ENCODE measurements at places on chromosomes 2 and 18.

DNA sequence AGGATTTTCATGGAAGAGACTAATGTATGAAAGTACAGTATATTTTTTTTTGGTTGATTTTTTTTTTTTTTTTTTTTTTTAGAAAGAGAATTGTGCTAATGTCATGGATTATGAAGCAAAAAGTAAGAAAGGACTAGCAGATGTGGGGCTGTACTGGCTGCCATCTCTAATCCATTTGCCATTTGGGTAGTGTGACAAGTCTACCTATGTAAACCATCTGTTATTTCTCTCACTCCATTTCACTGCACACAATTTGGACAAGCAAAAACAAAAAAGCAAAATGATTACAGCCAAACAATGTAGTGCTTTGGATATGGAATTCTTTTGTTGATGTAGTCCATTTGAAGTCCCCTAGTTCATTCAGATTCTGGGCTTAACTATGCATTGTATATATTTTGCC is 1355.4 kb downstream of the LRP1B start:
- no peak for DNase-seq

DNA sequence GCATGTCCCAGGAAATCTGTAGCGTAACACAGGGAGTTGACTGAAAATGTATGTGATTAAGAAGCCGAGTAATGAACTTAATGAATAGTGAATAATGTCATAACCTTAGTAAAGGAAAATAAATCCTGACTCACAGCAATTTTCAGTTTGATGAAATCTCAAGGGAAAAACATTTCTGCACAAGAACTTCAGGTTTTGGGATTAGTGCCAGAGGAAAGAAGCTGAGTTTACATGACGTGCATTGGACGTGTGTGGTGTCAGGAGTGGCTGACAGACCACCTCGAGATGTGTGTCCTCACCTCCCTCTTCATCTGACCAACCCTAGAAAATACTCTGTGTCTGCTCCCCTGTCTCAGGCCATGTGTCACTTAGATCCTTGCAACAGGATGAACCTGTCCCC is 39.1 kb downstream of the VWA3B start:
- DNase-seq: no peak

- DNase-seq: no peak
Measured at GRCh38 chr2:118498943-118499342, 348.5 kb downstream of the EN1 start.

- no peak for DNase-seq
Measured at GRCh38 chr2:144559681-144560080, 39.8 kb upstream of the ZEB2 start.

- DNase-seq: no peak
Measured at GRCh38 chr18:79921984-79922965, 29.2 kb downstream of the SLC66A2 start.

GRCh38 chr2:134722728-134723127 is 3.9 kb upstream of the TMEM163 start:
- no peak for DNase-seq

DNA sequence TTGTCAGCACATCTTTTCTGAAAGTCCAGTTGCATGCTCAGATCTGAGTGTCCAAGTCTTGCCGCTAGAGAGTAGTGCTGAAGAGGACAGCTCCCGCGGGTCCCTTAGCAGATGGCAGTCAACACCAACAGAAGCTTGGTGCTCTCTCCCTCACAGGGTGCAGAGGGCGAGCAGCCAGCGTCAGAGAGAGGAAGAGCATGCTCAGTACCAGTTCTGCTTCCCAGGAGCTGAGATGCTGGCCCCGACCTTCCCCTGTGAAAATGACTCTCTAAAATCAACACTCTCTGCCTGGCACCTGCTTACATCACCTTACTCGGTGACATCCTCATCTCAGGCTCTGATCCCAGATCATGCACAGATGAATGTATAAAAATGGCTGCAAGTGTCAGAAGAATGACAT is 86.0 kb upstream of the TWIST2 start:
- DNase-seq: no peak

DNA sequence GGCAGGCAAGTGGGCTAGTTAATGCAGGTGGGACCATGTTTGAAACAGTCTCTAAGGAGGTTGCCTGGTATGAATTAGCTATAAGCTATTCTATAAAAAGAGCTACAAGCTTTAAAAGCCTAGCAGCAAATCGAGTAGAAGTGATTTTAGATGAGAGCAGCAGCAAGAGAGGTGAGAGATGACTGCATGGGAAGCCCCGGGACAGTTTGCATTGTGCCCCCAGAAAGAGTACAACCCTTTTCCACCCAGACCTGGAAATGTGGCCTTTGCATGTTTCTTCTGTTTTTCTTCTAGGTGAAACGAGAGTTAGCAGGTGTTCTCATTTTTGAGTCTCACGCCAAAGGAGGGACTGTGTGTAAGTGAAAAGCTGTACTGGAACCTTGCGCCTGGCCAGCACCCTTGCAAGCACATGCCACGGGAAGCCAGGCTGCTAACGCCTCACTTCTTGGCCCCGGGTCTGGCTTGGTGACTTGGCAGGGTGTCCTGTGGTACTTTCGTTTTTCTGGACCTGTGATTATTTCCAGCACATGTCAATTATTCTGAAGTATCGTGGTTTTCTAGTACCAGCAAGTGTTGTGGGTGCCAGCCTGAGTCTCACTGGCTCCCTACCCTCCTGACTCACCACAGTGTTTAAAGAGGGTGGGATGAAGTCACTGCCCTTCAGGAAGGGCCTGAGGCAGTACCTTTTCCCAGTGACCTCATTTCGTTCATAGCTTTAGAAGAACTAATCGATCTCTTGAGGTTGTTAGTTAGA is 90.3 kb upstream of the MAP3K20 start:
- no peak for DNase-seq

DNA sequence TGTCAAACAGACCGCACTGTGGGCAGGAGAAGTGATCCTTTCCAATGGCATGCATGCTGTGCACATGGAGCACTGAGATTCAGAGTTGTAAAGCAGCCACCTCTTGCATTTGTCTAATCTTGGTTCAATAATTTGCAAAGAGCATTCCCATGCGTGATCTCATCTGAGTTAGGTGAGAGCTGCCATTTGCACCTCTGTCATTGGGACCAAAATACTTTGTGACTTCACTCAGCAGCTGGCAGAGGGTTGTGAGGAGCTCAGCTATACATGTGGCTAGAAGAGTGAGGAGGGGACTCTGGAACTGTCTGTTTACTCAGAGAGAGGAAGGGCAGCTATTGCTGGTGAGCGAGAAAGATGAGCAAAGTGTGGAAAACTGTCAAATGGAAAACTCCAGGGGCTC is 265.1 kb upstream of the TNP1 start:
- DNase-seq: no peak

GRCh38 chr2:13597176-13597575 is 880.4 kb downstream of the TRIB2 start:
- DNase-seq: no peak

DNA sequence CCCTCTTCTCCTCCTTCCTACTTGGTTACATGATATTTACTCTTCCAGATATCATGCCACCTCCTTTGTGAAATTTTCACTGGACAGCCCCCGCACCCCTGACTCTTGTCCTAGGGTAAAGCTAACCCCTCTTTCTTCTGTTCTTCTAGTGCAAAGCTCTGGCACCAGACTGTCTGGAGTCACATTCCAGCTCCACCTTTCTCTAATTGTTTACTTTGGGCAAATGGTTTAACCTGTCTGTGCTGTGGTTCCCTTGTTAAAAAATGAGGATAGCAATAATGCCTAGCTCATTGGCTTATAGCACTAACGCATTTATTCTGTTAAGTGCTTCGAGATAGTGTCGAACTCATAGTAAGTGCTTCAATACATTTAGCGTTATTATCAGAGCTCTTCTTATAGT is 306.2 kb downstream of the ALK start:
- no peak for DNase-seq

DNA sequence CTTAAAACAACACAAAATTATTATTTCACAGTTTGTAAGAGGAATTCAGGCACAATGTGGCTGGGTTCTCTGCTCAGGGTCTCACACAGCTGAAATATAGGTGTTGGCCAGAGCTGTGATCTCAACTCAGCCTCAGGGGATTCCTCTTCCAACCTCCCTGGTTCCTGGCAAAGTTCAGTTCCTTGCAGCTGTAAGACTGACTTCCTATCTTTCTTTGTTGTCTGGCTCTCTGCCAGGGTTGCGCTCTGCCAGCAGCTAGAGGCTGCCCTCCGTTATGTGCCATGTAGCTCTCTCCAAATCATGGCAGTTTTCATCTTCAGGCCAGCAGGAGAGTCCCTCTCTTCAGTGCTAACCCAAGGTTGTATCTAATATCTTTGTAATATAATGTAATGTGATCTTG is 272.5 kb upstream of the KCNJ3 start:
- DNase-seq: no peak

DNA sequence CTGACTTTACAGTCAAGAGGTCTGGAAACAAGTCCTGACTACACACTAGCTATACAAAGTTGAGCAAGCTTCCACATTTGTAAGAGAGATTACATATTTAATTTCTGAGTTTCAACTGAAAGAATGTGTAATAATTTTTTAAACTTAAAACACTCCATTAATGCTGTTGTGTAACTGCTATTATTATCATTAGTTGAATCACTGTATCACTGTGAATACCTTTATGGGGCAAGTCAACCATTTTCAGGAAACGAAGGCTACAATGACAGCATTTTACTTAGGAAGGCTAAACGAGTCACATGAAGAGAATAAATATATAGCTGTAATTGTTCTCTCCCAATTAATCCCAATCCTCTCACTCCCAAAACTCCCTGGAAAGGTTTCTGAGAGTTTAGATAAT is 46.3 kb downstream of the TRIP12 start:
- DNase-seq: no peak

- DNase-seq: no peak
Measured at GRCh38 chr2:135052997-135053474, 944 bp downstream of the RAB3GAP1 start.

DNA sequence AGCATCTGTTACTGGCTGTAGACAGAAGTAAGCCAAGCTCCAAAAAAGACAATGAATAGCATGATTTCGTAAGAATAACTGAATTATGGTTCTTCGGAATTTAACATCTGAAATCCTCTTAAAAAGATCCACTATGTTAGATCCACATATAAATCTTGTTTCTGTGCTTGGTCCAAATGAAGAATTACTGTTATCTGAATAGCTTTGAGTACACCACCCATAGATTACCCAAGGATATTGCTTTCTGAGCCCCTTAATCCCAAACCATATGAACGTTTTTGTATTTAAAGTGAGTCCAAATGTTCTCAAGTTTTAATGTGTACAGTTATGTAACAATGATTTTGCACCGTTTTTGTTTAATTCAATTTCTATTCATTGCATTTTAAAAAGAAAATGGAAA is 124.9 kb downstream of the DSC3 start:
- no peak for DNase-seq

Measured in stimulated activated CD4-positive, alpha-beta T cell treated with anti-CD3 and anti-CD28 coated beads, Interleukin-15, amount 100 ng/mL, for 1 hour (primary cell).